ENCODE measurements at places on chromosomes 7 and 10. TPM values are rescaled to one million over a fixed set of nuclear protein-coding genes. Genes with fewer than 3 reads are reported as not detected.

DNA sequence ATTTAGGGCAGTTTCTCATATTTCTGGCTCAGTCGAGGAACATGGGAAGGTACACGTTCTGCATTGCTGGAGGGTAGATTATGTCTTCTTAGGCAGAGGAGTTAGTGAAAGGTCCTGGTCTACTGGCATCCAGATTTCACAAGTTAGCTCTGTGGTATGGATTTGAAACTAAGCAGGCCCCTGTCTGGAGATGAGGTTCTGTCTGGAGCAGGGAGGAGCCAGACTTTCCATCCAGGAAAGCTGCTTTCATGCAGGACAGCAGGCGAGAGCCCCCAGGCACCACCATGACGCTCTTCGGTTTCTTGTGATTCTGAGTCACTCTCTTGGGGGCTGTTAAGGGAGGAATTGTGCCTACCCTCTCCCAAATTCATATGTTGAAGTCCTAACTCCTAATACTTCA is 184.3 kb downstream of the KIAA1217 start:
- H3K36me3 ChIP-seq = no peaks in the 10 kb centered on the region
- no peak for DNase-seq
- no peak overlapping the region for H3K27ac ChIP-seq
- no peak overlapping the region for H3K4me3 ChIP-seq
- no peaks in the 10 kb centered on the region for H3K4me1 ChIP-seq

- no peaks in the 10 kb centered on the region for H3K36me3 ChIP-seq
- no peak overlapping the region for H3K4me3 ChIP-seq
- peaks cover 44% of the 10 kb centered on the region for H3K4me1 ChIP-seq
- H3K27me3 ChIP-seq = no peaks in the 10 kb centered on the region
- no peak for DNase-seq
- H3K27ac ChIP-seq = peak overlapping the region; percentile 41
These were observed 17.6 kb downstream of the PODXL start for GRCh38 chr7:131538813-131539179.

- H3K27me3 ChIP-seq = no peaks in the 10 kb centered on the region
- no peak overlapping the region for H3K27ac ChIP-seq
- peak; percentile 67 for DNase-seq
These were observed 179.6 kb downstream of the CELF2 start for GRCh38 chr10:11197266-11197712.

DNA sequence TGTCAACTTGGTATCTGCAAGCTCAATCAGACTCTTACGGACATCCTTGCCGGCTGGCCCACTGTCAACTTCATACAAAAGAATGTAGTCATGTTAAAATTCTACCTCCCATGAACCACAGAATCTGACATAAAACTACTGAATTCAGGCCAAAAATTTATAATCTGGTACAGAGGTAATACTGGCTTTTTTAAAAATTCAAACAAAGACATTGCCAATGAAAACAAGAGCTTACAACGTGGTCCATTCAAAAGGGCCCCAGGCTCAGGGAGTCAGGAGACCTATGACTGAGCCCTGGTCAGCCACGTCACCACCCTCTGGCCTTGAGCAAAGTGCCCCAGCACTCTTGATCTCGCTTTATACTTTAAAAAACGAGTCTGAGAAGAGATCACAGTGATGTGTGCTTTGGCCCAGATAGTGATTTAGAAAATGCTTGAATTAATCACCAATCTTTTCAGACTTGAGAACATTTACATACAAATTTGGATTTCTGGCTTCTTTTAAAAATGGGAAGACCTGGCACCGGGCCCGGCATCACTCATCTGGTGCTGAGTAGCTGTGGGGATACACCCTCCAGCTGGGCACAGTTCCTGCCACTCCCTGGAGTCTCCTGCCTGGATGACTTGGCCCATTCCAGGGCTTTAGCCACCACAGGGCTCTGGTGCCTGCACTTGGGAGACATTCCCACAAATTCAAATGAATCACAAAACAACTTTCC is 94.1 kb downstream of the PIP4K2A start:
- peaks cover 89% of the 10 kb centered on the region for H3K4me1 ChIP-seq
- peak overlapping the region; percentile 21 for H3K27ac ChIP-seq
- no peaks in the 10 kb centered on the region for H3K36me3 ChIP-seq
- peak; percentile 73 for DNase-seq
- no peaks in the 10 kb centered on the region for H3K27me3 ChIP-seq

GRCh38 chr10:4867520-4868356 is 41.7 kb downstream of the AKR1E2 start:
- no peak overlapping the region for H3K27ac ChIP-seq
- H3K27me3 ChIP-seq = no peaks in the 10 kb centered on the region
- no peaks in the 10 kb centered on the region for H3K4me1 ChIP-seq
- no peak overlapping the region for H3K4me3 ChIP-seq

GRCh38 chr7:39624935-39625694 is 1.7 kb downstream of the RALA start:
- peaks cover 44% of the 10 kb centered on the region for H3K4me1 ChIP-seq
- H3K4me3 ChIP-seq = peak overlapping the region; percentile 86
- H3K27me3 ChIP-seq = no peaks in the 10 kb centered on the region
- peaks cover 4% of the 10 kb centered on the region for H3K36me3 ChIP-seq
- DNase-seq = no peak

GRCh38 chr10:75894761-75895160 is 463.3 kb downstream of the LRMDA start:
- no peaks in the 10 kb centered on the region for H3K36me3 ChIP-seq
- H3K27me3 ChIP-seq = no peaks in the 10 kb centered on the region
- no peak overlapping the region for H3K27ac ChIP-seq

- H3K27me3 ChIP-seq = no peaks in the 10 kb centered on the region
- H3K27ac ChIP-seq = no peak overlapping the region
- peaks cover 27% of the 10 kb centered on the region for H3K36me3 ChIP-seq
- H3K4me3 ChIP-seq = no peak overlapping the region
These were observed 57.0 kb downstream of the C1GALT1 start for GRCh38 chr7:7239346-7239745.

GRCh38 chr7:157397731-157398691 is 61.2 kb downstream of the DNAJB6 start:
- DNase-seq = peak; percentile 58
- no peaks in the 10 kb centered on the region for H3K27me3 ChIP-seq
- peaks cover 66% of the 10 kb centered on the region for H3K36me3 ChIP-seq
- H3K27ac ChIP-seq = peak overlapping the region; percentile 76
- no peak overlapping the region for H3K4me3 ChIP-seq
- peaks cover 20% of the 10 kb centered on the region for H3K4me1 ChIP-seq

GRCh38 chr7:152424348-152425108 is 11.3 kb downstream of the KMT2C start:
- H3K27ac ChIP-seq = no peak overlapping the region
- DNase-seq = no peak
- H3K36me3 ChIP-seq = no peaks in the 10 kb centered on the region
- H3K4me1 ChIP-seq = peaks cover 45% of the 10 kb centered on the region
- no peaks in the 10 kb centered on the region for H3K27me3 ChIP-seq
- no peak overlapping the region for H3K4me3 ChIP-seq

DNA sequence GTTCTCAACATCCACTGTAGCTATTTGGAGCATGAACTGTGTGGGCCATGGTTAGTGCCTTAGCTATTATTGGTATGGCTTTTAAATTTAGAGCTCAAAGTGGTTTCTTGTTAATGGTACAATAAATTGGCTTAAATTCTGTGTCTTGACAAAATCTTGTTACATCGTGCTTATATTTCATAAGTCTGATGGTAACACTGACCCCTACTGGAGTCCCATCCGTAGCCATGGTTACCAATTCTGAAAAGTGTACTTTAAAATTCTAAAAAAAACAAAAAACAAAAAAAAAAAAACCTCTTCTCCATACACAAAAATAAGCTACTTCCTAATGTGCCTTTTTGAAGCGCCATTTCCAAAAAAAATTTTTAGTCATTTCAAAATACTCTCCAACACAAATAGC is 6.4 kb upstream of the RPP30 start:
- H3K4me1 ChIP-seq = no peaks in the 10 kb centered on the region
- no peak for DNase-seq
- peaks cover 13% of the 10 kb centered on the region for H3K27me3 ChIP-seq
- no peaks in the 10 kb centered on the region for H3K36me3 ChIP-seq

- no peak for DNase-seq
- no peaks in the 10 kb centered on the region for H3K4me1 ChIP-seq
These were observed 21.7 kb downstream of the ZCWPW1 start for GRCh38 chr7:100406767-100407166.

- H3K36me3 ChIP-seq = no peaks in the 10 kb centered on the region
- H3K27me3 ChIP-seq = peaks cover 25% of the 10 kb centered on the region
- H3K4me3 ChIP-seq = no peak within 1 kb of the TSS
- no peak within 1 kb of the TSS for H3K27ac ChIP-seq
- no peak for DNase-seq
These were observed at the start of gene GJD4 for GRCh38 chr10:35605191-35605590. Gene GJD4, plus strand, starts transcription at chr10:35605341. Its CDS starts 227 bp downstream, at chr10:35605568.

DNA sequence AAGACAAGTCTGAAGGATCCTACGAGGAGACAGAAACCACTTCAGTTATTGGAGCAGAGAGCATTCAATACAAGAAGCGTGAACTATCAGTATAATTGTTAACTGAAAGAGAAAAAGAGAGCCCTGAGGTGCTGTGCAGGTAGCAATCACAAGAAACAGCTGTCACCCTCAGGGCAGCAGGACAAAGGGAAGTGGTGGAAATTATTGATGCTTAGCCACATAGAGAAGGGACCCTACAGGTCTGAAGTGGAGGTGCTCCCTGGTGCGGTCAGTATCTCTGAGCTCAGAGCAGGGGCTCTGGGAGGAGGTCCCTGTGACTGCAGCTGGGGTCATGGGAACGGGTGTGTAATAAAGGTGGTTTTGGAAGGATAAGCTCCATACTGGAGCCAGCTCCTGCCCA is 97.8 kb upstream of the KLF6 start:
- no peak overlapping the region for H3K27ac ChIP-seq
- no peak overlapping the region for H3K4me3 ChIP-seq
- H3K27me3 ChIP-seq = no peaks in the 10 kb centered on the region
- DNase-seq = no peak
- H3K36me3 ChIP-seq = no peaks in the 10 kb centered on the region

GRCh38 chr10:21170216-21170615 is 273.1 kb upstream of the NEBL start:
- no peak overlapping the region for H3K27ac ChIP-seq
- no peak for DNase-seq
- H3K27me3 ChIP-seq = peaks cover 27% of the 10 kb centered on the region
- H3K36me3 ChIP-seq = no peaks in the 10 kb centered on the region

GRCh38 chr7:122518488-122518887 is 180.4 kb downstream of the RNF133 start:
- H3K4me1 ChIP-seq = no peaks in the 10 kb centered on the region
- H3K36me3 ChIP-seq = no peaks in the 10 kb centered on the region
- no peak for DNase-seq

DNA sequence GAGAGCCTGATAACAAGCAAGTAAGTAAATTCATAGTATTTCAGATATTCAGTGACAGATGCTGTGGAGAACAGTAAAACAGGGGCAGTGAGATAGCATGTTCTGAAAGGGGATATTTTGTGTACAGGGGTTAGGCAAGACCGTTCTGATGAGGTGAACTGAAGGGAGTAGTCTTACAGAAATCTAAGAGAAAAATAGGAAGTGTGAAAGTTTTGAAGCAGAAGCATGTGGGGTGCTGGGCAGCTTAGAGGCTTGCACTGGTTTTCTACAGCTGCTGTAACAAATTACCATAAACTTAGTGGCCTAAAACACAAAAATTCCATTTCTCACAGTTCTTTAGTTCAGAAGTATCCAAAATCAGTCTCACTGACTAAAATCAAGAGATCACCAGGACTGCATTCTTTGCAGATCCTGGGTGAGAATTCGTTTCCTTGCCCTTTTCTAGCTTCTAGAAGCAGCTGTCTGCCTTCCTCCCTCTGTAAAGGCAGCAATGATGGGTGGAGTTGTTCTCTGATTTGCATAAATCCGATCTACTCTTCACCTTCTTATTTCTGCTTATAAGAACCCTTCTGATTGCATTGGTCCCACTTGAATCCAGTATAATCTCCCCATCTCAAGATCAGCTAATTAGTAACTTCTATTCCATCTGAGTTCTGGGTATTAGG is 7.5 kb upstream of the KLF14 start:
- no peak for DNase-seq
- no peaks in the 10 kb centered on the region for H3K36me3 ChIP-seq

- H3K27me3 ChIP-seq = no peaks in the 10 kb centered on the region
- no peak overlapping the region for H3K4me3 ChIP-seq
- no peaks in the 10 kb centered on the region for H3K36me3 ChIP-seq
- no peak overlapping the region for H3K27ac ChIP-seq
- DNase-seq = no peak
These were observed 209.4 kb downstream of the ADARB2 start for GRCh38 chr10:1527951-1528350.

DNA sequence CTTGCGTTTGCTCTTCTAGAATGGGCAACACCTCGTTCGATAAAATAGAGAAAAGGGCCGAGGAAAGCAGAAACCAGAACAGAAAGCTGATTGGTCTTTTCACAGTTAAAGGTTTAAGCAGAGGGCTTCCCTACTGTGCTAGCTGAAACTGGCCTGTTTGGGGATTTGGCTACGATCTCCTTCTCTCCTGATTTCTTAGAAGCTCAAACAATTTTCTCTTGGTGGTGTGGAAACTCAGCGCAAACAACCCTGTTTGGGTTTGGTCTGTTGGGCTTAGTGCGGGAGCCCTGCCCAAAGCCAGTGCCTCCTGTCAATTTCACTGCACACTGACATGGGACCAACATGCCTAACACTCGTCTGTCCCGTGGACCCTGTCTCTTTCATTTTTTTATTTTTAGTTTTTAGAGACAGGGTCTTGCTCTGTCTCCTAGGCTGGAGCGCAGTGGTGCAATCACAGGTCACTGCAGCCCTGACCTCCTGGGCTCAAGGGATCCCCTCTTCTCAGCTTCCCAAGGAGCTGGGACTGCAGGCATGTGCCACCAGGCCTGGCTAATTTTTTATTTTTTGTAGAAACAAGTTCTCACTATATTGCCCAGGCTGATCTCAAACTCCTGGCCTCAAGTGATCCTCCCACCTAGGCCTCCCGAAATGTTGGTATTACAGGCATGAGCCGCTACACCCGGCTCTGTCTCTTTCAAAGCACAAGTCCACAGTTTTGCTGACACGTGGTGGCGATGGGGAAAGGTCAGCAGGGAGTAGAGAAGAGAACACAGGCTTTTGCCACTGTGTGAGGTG is 16.5 kb upstream of the BNIP3 start:
- DNase-seq = no peak
- H3K4me3 ChIP-seq = no peak overlapping the region
- no peaks in the 10 kb centered on the region for H3K27me3 ChIP-seq
- H3K36me3 ChIP-seq = no peaks in the 10 kb centered on the region
- peak overlapping the region; percentile 84 for H3K27ac ChIP-seq
- H3K4me1 ChIP-seq = peaks cover 34% of the 10 kb centered on the region

- peaks cover 22% of the 10 kb centered on the region for H3K4me1 ChIP-seq
- no peak overlapping the region for H3K27ac ChIP-seq
- H3K36me3 ChIP-seq = no peaks in the 10 kb centered on the region
- H3K27me3 ChIP-seq = peaks cover 39% of the 10 kb centered on the region
- no peak for DNase-seq
These were observed 1.6 kb downstream of the FFAR4 start for GRCh38 chr10:93568105-93568390.

GRCh38 chr7:18530224-18531179 is 35.0 kb downstream of the HDAC9 start:
- H3K27ac ChIP-seq = no peak overlapping the region
- H3K4me1 ChIP-seq = no peaks in the 10 kb centered on the region
- H3K4me3 ChIP-seq = no peak overlapping the region
- no peaks in the 10 kb centered on the region for H3K27me3 ChIP-seq
- no peaks in the 10 kb centered on the region for H3K36me3 ChIP-seq

The MSMB gene
- 5.3 TPM for total RNA-seq

The WNT8B gene
- total RNA-seq = 0.18 TPM

The HOXA1 gene
- 0.77 TPM for total RNA-seq

The DGKI gene
- 0.09 TPM for total RNA-seq

The FAM200A gene
- 6.7 TPM for total RNA-seq

The SPAG6 gene
- total RNA-seq = 10.4 TPM

The THSD7A gene
- 7.2 TPM for total RNA-seq

The SLC16A9 gene
- 0.83 TPM for total RNA-seq

The DENND11 gene
- total RNA-seq = 34.1 TPM

The IFIT1B gene
- total RNA-seq = not detected

The POM121L12 gene
- not detected for total RNA-seq

The PPP1R3A gene
- 0.24 TPM for total RNA-seq

Measured in lower lobe of right lung (tissue), 2 donors.